ENCODE measurements at places on chromosomes 12 and 14.
A peak's percentile ranks its signal among the peaks of the same experiment; 100 is the strongest.

- no peak for DNase-seq
Observed at GRCh38 chr12:76471579-76471978, 88.0 kb downstream of the OSBPL8 start.

DNA sequence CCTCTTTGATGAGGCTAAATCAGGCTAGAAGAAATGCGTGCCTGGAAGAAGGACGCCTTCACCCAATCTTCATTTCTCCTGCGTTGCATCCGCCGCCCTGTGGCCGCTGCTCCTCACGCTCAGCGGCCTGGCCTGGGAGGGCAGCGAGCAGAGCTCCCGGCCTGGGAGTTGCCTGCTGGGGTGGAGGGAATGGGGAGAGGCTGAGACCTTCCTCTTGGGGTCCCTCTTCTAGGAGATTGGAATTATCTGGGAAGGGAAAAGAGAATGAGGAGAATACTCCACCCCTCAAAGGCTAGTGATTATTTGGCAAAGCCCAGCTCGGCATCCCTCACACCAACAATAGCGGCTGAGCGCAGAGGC, 2.4 kb upstream of the HOXC12 start:
- no peak for DNase-seq

- no peak for DNase-seq
Observed at GRCh38 chr12:43241986-43242385, 310.0 kb downstream of the ADAMTS20 start.

DNA sequence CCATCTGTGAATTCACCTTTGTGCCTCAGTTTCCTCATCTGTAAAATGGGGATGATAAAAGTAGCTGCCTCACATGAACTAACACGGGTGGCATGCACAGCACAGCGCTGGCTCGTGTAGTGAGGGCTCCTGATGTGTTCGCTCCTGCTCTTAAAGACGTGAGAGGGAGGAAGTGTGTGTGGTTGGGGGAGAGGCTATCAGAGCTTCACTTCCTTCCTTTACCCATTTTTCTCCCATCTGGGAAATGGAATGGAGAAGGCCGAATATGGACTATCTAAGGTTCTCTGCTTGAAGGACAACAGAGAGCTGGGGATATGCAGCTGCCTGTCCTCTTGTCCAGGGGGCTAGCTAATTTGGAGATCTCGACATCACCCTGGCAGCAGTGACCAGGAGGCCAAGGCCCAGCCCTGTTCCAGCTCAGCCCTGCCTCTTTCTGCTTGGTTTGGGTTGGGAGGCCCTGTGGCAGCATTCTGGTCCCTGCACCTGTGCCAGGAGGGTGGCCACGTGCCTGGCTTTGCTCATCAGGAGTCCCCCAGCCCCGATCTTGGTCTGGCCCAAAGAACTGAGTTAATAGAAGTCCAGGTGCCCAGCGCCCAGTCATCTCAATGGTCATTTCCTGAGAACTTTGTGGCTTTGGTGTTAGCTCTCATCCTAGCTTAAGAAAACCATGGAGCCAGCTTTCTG, 44.5 kb upstream of the ESRRB start:
- peak; percentile 53 for DNase-seq

- DNase-seq: no peak
Observed at GRCh38 chr14:91681118-91681517, 50.8 kb downstream of the CATSPERB start.

GRCh38 chr14:76761960-76762410, 717 bp downstream of the VASH1 start:
- no peak for DNase-seq

DNA sequence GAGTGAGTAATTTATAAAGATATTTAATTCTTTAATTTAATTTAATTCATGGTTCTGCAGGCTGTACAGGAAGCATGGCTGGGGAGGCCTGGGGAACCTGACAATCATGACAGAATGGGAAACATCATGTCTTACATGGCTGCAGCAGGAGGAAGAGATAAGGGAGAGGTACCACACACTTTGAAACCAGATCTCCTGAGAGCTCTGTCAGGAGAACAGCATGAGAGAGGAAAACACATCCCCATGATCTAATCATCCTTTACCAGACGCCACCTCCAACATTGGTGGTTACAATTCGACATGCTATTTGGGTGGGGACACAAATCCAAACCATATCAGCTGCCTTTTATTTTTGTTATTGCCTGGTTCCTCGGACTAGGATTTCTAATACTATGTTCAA, 928.6 kb downstream of the TMEM121 start:
- no peak for DNase-seq

DNA sequence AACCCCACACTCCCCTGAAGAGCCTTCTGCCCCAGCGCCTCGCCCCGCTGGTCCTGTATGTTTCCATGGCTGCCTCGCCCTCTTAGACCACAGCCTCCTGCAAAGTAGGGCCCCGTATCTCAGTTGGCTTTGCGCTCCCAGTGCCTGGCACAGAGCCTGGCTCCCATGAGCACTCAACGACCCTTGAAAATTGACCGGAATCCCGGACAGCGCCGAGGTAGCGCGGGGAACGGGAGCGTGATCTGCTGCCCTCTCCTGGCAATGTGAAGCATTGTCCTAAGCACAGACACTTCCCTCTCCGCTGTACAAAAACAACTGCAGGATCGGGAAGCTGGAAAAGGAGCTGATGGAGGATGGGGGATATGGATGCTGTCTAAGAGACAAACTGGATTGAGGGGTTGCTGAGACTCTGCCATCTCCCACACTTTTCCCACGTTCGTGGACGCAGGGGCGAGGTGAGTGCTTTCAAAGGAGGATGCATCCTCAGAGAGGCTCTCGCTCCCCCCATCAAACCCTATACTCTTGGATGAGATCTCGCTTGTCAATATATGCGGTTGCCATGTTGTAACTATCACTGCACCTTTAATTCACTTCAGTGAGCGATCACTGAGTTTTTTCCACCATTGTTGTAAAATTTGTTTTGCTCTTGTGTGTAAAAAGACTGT, 10.7 kb upstream of the FKBP4 start:
- DNase-seq: peak; percentile 42

DNA sequence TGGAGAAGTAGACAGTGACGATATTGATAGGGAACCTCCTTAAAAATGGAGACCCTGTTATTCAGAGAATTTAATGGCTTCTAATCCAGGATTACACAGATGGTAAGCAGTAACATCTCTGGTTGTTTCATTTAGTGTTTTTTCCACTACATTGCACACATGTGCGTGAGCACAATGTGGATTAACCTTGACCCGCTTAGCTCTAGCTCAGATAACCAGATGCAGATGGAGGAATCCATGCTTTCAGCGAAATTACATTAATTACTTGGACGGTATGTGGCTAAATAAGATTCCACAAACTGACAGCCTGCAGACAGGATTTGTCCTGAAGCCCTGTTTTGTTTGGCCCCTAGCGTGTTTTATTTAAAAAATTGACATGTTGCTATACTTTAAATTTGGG, 378.4 kb downstream of the CCDC91 start:
- DNase-seq: no peak

GRCh38 chr12:15996948-15997347, 85.8 kb downstream of the DERA start:
- no peak for DNase-seq

- DNase-seq: peak; percentile 32
Observed at GRCh38 chr12:116282371-116283286, 5.1 kb upstream of the MED13L start.

- DNase-seq: no peak
Observed at GRCh38 chr14:68789821-68790643, 2.8 kb downstream of the ZFP36L1 start.

- DNase-seq: no peak
Observed at GRCh38 chr12:51517800-51518199, 73.2 kb upstream of the SCN8A start.

DNA sequence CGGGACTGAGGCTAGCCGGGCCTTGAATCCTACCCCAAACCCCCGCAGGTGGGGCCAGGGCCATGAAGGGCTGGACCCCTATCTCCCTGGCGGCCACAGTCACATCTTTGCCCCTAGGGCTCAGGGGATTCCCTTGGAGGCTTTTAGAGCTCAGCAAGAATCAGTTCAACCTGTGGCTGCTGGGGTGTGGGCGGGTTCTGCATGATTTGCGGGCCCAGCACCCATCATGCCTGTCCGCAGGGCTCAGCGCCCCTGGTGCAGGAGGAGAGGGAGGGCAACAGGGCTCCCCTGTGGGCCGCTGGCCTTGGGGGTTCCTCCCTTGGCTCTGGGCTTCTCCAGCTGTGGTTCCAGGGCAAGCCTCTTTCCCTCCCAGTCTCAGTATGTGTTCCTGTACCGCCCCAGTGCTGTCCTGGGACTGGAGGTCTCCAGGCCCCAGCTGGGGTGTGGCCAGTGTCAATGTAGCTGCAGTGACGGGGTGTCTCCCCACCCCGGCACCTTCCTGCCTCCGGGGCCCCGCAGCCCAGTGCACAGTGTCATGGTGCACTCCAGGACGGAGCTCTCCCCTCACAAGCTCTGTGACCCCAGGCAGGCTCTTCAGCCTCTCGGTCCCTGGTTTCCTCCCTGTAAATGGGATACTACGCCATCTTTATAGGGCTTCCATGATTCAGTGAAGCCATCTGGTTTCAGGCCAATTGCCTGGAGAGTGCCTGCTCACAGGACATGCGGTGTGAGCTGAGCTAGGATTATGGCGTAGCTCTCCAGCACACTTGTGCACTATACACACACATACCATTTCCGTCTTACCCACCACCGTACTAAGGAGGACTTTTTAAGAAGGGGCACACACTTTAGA, 9.9 kb upstream of the LBHD2 start:
- no peak for DNase-seq

- DNase-seq: no peak
Observed at GRCh38 chr12:55899082-55899481, 28.6 kb downstream of the PYM1 start.

GRCh38 chr14:22882529-22883172, 371 bp upstream of the REM2 start:
- no peak for DNase-seq

DNA sequence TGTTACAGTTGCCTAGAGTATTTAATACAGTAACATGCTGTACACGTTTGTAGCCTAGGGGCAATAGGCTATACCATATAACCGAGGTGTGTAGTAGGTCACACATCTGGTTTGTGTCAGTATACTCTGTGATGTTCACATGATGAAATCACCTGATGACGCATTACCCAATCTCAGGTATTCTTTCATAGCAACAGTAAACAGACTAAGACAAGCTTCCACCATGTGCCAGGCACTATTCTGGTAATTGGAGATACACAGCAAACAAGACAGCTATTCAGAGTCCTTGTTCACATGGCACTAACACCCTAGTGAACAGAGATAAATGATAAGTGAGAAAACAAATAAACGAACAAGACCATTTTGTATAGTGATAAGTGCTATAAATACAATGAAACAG, 3.8 kb upstream of the PDE3A start:
- no peak for DNase-seq

DNA sequence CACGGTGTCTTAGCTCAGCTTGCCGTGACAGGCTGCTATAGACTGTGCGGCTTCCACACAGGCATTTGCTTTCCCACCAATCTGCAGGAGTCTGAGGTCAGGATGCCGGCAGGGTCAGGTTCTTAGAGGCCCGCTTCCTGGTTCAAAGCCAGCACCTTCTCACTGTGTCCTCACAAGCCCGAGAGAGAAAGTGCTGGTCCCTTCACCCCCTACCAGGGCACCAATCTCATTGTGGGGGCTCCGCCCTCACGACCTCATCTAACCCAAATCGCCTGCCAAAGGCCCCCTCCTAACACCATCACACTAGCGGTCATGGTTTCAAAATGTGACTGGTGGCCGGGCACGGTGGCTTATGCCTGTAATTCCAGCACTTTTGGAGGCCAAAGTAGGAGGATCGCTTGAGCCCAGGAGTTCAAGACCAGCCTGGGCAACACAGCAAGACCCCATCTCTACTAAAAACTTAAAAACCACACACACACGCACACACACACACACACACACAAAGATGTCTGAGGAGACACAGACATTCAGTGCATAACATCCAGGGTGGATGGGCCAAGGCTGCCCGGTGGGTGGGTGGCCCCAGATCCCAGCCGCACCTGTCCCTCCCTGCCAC, 26.8 kb downstream of the MMP17 start:
- no peak for DNase-seq

DNA sequence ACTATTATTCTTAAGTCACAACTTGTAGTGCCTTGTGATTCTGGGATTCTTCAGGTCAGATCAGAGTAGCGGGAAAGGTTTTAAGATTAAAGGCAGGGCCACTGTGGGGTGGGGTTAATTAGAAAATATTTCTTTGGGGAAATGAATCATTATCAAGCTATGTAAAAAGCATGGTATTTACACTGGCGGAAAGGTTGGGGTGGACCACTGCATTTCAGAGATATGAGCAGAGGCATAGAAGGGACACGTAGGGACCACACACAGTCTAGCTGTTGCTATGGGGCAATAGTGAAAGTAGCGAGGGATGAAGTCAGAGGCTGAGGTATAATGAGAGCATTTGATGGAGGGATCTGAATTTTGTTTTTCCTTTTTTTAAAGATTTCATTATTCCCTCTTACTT, 31.7 kb upstream of the KCNH3 start:
- DNase-seq: no peak

- DNase-seq: peak; percentile 10
Observed at GRCh38 chr12:117671734-117672133, 297.1 kb downstream of the KSR2 start.

- no peak for DNase-seq
Observed at GRCh38 chr14:75143761-75144527, 17.1 kb upstream of the NEK9 start.

DNA sequence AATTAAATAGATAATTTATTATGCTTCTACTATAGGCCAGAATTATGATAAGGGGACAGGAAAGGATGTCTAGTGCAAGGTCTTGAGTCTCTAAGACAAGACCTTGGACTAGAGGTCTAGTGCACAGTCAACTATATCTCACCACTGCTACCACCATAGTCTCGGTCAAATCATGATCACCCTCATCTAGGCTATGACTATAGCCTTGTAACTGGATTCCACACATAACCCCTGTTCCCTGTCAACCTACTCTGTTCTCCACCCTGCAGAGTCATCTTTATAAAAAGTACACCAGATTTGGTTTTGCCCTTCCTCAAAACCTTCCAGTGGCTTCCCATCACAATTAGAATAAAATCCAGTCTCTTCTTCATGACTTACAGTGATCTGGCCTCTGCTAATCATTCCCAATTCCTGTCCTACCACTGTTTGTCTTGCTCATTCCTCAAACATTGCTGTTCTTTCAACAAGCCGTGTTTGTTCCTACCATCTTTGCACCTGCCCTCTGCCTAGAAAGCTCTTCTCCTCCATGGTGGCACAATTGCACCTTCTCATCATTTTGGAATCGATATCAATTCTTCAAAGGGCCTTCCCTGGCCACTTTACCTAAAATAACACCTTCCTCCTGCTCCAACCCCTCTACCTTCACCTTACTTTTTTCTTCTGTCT, 169.4 kb downstream of the FOXN3 start:
- no peak for DNase-seq

DNA sequence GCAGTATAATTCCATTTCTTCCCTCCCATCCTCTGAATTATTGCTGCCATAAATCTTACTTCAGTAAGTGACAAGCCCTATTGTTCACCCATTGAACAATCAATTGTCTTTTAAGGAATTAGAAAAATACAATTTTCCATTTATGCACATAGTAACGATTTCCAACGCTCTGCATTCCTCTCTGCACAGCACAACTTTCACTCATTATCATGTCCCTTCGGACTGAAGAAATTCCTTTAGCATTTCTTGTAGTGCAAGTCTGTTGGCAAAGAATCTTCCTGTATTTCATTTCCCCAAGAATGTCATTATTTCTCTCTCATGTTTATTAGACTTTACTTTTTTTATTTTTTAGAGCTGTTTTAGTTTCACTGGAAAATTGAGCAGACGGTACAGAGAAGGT, 252.1 kb upstream of the RTL1 start:
- DNase-seq: no peak

All from Kasumi-1 (cell line).